ENCODE measurements at places on chromosomes 12 and 14.
A peak's percentile ranks its signal among the peaks of the same experiment; 100 is the strongest.

GRCh38 chr12:16606991-16607390 is 1.0 kb upstream of the LMO3 start:
- DNase-seq, result peak; percentile 51

- DNase-seq, result peak; percentile 33
These were observed 136.8 kb upstream of the C14orf180 start for GRCh38 chr14:104442631-104443390.

GRCh38 chr14:33451211-33451610 is 499.7 kb downstream of the EGLN3 start:
- DNase-seq, result no peak

DNA sequence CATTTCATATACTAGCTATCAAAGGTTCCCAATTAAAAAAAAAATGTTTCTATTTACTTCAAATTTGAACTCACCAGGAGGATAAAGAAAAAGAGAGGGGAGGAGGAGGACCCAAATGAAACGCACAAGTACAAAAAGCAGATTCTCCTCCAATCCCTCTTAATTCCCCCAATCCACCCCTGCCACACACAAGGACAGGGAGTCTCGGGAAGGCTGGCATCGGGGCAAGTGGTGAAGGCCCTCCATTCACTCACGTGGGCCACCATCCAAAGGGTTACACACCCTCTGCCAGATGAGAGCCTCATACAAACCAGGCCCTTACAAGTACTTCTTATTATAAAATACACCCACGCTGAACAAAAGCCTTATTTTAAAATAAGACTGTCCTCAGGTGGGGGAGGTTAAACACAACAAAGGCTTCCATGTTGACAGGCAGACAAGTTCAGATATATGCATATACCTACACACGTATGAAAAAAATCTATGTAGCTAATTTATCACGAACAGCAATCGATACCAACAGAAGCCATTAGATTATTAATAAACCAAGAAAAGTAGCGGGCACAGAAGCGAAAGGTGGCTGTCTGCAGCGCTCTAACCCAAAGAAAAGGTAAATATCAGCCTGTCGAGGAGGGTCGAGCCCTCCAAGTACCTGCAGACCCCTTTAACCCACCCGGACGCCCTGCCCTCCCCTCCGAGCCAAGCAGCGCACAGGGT is 1.5 kb downstream of the ATP2B1 start:
- DNase-seq, result no peak

GRCh38 chr14:68757618-68758081 is 35.2 kb downstream of the ZFP36L1 start:
- no peak for DNase-seq

- DNase-seq, result no peak
These were observed 17.1 kb upstream of the AMN start for GRCh38 chr14:102905116-102906108.

DNA sequence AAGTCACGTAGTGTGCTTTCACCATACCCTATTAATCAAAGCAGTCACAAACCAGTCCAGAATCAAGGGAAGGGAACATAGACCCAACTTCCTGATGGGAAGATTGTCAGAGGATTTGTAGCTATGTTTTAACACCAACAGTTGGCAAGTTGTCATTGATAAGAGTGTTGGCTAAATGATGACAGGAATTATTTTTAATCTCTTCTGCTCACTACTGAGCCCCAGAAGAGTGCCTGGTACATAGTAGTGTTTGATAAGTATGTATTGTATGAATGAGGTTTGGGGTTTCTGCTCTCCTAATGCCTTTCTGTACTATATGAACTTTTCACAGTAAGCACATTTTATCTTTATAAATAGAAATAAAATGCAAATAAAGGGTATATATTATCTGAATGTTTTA is 14.7 kb downstream of the HCFC2 start:
- no peak for DNase-seq

DNA sequence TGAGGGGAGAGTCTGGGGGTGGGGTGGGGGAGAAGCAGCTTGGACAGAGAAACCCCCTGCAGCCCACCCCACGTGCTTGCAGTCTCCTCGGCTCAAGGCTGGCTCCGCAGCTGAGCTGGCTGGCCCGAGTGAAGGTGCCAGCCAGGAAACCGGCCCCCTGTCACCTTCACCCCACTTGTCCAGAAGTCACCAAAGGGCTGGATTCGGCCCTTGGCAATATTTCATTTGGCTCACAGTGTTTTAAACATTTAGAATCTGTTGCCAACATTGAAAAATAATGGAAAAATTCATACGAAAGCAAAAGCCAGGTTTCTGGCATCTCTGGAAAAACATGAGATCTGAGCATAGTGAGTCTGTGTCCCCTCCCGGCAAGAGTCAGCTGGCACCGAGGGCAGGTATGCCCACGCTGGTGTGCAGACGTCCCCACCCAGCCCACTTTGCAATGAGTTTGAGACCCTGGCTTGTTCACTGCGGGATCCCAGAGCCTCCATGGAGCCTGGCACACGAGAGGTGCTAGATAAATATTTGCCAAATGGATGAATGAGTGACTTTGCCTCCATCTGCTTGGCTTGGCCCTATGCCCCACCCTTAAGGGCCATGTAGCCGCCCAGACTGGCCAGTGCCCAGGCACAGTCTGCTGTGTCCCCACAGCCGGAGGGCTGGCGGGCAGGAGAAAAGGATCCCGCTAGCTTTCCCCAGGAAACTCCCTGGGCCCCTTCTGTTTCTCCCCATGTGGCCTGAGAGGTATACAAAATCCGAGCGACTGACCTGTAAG is 18.2 kb downstream of the MSI1 start:
- no peak for DNase-seq

DNA sequence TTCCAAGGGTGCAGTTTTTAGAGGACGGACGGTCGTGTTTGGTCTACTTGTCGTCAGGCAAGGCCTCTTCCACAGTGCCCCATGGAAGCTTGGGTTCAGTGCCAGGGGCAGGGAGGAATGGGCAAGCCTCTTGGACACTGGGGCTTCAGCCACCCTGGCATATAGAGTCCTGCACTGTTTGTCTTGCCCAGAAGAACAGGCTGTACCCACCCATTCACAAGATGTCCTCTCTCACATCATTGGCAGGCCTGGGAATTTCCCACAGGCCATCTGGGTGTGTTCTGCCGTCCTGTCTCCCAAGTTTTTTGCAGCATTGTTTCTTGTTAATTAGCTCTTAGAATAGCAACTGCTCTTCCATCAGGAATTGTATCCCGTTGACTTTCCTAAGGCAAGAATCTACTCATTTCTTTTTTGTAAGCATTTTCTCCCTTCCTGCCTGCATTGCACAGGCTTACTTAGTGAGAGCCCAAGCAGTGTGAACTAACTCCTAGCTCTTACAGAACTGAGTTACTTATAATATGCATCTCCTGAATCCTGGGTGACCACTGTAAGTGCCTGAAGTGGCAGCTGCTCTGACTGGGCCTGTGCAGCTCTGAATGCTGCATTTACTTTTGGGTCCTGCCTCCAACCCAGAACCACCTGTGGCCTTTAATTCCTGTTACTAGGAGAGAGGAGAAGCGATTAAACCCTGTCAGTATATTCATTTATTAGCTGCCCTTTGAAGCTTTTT is 149.4 kb upstream of the HIF1A start:
- no peak for DNase-seq

- DNase-seq, result no peak
These were observed 205.7 kb downstream of the TTC8 start for GRCh38 chr14:89029961-89030694.

- DNase-seq, result no peak
These were observed 5.4 kb downstream of the CRACR2A start for GRCh38 chr12:3747543-3747942.

- no peak for DNase-seq
These were observed 31.4 kb upstream of the C14orf180 start for GRCh38 chr14:104547998-104548700.

- DNase-seq, result no peak
These were observed 58.0 kb downstream of the SINHCAF start for GRCh38 chr12:31267966-31268365.

GRCh38 chr14:30162066-30162465 is 234.4 kb upstream of the PRKD1 start:
- DNase-seq, result no peak

- DNase-seq, result no peak
These were observed 41.2 kb downstream of the SLC38A1 start for GRCh38 chr12:46227616-46228015.

DNA sequence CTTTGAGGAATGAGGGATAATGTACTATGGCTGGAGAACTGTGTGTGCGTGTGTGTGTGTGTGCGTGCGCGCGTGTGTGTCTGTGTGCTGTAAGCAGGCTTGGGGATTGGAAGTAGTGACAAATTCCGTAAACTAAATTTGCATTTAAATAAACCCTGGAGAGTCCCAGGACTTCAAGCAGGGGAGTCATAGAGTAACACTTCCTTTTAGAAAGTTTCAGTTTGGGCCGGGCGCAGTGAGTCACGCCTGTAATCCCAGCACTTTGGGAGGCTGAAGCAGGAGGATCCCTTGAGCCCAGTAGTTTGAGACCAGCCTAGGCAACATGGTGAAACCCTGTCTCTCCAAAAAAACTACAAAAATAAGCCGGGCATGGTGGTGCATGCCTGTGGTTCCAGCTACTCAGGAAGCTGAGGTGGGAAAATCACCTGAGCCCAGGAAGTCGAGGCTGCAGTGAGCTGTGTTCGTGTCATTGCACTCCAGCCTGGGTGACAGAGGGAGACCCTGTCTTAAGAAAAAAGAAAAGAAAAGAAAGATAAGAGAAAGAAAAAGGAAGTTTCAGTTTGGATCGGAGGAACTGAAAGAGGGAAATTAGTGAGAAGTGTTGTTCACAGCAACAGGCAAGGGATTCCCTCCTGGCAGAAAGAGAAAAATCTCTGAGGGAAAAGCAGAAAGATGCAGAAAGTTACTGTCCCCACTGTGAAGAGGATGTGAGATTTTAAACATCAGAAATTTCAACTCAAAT is 222.7 kb upstream of the SOX5 start:
- DNase-seq, result no peak

- DNase-seq, result no peak
These were observed 76.3 kb downstream of the SCFD1 start for GRCh38 chr14:30698463-30698862.

GRCh38 chr12:56530390-56531055 is 8.9 kb downstream of the RBMS2 start:
- no peak for DNase-seq

GRCh38 chr14:51139121-51139681 is 44.3 kb upstream of the TRIM9 start:
- no peak for DNase-seq

GRCh38 chr12:19036673-19037357 is 92.7 kb upstream of the PLEKHA5 start:
- DNase-seq, result no peak

DNA sequence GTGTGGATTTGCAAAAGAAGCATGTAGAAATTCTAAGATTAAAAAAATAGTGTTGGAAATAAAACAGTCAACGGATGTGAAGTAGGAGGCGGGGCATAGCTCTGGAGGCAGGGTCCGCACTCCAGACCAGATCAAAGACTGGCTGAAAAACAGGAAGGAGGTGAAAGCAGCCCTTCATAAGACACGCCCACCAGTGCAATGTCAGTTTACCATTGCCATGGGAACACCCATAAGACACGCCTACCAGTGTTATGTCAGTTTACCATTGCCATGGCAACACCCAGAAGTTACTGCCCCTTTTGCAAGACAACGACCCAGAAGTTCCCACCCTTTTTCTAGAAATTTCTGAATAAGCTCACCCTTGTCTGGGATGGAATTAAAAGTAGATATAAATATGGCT is 87.1 kb downstream of the FZD10 start:
- DNase-seq, result no peak

DNA sequence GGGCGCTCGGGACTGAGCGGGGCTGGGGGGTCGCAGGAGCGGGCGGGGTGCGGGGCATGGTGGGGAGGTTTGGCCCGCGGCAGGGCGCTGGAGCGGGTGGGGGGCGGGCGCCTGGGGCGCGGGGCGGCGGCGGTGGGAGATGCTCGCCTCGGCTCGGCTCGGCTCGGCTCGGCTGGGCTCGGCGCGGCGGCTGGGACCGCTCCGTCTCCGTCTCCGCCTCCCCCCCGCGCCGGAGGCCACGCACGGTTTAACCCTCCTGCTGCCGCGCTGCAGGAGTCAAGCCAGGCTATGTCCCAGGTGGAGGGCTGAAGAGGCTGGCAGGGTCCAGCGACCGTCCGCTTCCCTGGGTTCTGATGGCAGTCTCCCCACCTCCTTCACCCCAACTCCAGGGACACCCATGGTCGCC is at the start of gene PIANP:
Gene PIANP, minus strand, starts transcription at position 170 of the 406 bp plus-strand sequence. CDS start 2,754 bp downstream, outside the sequence.
- peak; percentile 68 for DNase-seq

GRCh38 chr12:30783946-30784345 is 29.2 kb upstream of the CAPRIN2 start:
- no peak for DNase-seq

DNA sequence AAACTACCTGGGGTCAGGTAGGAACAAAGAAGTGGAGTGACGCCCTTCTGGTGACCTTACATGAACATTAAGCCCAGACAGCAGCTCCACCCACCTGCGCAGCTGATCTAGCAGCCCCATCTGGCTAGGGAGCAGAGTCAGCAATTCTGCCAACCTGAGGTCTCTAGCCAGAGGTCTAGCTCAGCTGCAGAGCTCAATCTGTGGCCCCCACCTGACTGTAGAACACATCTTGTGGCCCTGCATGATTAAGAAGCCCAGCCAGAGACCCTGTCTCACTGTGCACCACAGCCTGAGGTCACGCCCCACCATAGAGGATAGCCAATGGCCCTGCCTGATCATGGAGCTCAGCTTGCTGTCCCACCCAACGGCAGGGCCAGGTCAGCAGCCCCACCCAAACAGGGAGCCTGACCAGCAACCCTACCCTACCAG is 50.6 kb upstream of the HIGD1C start:
- no peak for DNase-seq

DNA sequence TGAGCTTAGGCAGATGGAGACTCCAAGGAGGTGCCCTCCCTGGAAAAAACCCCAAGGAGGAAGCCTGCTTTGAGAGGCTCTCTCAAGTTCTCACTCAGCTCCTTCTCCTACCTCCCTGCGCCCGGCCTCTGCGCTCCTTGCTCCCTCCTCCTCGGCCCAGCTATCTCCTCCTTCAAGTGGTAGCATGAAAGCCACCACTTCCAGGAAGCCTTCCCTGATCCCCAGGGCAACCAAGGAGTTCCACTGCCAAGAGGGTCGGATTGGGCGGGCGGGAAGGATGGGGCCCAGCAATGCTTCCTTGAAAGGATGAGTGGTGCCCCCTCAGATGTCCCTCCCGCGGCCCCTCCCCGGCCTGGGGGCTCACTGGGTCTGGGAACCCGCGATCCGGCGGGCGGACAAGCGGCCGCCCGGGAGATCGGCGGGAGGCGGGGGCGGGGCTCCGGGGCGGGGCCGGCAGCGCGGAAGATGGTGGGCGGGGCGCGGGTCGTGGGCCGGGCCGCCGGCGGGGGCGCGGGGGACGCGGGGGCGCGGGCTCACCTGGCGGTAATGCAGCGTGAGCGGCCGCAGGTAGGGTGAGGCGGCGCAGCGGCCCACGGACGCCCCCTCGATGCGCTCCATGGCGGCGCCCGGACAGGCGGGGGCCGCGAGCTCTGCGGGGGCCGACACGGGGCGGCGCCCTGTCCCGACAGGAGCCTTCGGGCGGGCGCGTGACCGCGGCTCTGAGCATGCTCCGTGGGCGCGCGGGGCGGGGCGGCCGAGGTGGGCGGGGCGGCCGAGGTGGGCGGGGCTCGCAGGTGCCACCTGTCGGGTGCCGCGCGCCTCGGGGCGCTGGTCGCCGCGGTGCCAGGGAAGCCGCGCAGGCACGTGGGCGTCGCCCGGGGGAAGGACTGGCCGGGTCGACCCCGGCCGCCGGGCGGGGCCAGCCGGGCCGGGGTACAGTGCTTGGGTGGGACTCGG is at the start of gene NUDT14:
Gene NUDT14, minus strand, starts transcription at position 721 of the 957 bp plus-strand sequence. Its CDS starts 103 bp downstream, at position 618.
- no peak for DNase-seq

Measured in retina (tissue), 1 donor.